ENCODE measurements at places on chromosomes 3 and 15.

DNA sequence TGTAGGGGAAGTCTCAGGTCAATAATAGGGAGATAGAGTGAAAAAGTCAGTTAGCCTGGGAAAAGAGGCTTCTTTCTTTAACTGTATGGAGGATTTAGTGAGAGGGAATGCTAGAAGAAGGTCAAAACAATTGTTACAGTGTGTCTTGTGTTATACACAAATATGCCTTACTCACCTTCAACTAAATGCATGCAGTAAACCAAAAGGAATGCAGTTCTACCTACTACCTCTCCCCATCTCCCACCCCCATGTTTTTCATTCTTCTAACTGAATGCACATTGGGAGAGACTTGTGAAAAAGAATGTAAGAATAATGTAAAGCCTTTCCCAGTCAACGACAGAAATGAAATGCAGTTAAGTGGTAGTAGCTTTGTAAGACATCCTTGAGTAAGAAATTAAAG is 33.8 kb downstream of the CCDC66 start:
- DNase-seq = no peak

- no peak for DNase-seq
Measured at GRCh38 chr3:189839576-189839975, 208.4 kb downstream of the TP63 start.

GRCh38 chr3:171584100-171584499 is 123.9 kb upstream of the TNIK start:
- DNase-seq = no peak

- DNase-seq = no peak
Measured at GRCh38 chr15:62809968-62810260, 232.6 kb upstream of the TPM1 start.

Data from stimulated activated CD4-positive, alpha-beta T cell treated with anti-CD3 and anti-CD28 coated beads, Interleukin-4, amount 100 ng/mL, for 24 hours (primary cell).